Brain microvascular endothelial cell (primary cell): ENCODE measurements at places on chromosomes 5 and 9.

GRCh38 chr5:18311266-18311665, 677.0 kb downstream of the TAF11L14 start:
- no peak for DNase-seq

DNA sequence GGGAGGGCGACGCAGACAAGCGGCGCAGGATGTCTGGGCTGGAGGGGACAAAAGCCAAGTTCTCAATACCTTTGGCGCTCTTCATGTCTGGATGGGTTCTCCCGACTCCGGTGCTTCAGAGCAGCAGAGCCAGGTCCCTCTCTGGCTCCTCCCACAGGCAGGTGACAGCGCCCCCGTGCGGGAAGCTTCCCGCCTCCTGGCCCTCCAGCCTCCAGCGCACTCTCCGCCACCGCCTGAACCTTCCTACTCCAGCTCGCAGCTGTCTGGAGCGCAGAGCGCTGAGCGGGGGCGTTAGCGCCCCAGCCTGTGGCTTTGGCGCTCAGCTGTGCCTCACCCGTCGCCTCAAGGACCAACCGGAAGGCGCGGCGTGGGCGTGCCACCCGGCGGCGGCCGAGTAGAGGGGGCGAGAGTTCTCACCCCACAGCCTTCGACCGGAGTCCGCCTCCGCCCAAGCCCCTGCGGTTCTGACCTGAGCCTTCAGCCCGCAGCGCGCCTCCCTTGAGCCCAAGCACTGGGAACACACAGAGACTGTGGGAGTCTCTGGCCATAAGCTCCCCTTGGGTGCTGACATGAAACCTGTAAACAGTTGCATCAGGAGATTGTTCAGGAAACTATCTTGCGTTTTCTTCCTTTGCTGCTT, at the start of gene SLCO4C1:
SLCO4C1 (minus strand) TSS at position 107 of the 640 bp plus-strand sequence; CDS start at position 85, 22 bp downstream.
- DNase-seq = peak; percentile 12

DNA sequence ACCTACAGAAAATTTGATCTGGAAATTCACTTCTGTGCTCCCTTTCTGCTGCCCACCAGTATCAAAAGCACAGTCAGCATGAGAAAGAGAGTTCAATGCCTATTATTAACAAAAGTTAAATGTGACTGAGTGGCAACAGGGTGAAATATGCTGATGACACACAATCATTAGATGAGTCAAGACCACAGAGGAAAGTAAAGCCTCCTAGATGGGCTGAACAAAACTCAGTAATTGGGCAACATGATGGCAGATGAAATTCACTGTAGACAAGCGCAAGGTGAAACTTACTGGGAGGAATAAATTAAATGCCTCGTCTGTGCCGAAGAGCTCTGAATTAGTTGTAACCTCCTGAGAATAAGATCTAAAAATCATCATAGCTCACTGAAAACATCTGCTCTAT, 752.8 kb downstream of the IRX1 start:
- DNase-seq = no peak

DNA sequence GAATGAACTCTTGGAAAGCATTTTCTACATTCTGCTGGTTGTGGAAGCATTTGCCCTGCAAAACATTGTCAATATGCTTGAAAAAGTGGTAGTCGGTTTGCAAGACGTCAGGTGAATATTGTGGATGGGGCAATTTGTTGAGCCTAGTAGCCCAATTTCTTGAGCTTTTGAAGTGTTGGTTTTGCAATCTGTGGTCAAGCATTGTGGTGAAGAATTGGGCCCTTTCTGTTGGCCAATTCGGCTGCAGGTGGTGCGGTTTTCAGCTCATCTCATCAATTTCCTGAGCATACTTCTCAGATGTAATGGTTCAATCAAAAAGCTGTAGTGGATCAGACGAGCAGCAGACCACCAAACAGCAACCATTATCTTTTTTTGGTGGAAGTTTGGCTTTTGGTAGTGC, 426.8 kb upstream of the CDH9 start:
- DNase-seq = no peak

DNA sequence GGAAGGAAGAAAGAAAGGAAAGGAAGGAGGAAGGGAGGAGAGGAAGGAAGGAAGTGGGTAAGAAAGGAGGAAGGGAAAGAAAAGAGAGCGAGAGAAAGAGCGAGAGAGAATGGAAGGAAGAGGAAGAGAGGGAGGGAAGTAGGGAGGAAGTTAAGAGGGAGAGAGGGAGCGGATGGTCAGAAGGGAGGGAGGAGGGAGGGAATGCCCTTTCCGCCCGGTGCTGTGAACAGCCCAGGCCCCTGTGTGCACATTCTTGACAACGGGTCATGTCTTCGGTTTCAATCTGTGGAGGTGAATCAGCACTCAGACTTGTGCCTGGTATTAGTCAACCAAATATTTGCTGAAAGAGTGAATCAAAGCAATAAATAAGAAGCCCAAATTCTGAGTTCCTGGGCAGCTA, 39.2 kb downstream of the PRUNE2 start:
- DNase-seq = peak; percentile 83

DNA sequence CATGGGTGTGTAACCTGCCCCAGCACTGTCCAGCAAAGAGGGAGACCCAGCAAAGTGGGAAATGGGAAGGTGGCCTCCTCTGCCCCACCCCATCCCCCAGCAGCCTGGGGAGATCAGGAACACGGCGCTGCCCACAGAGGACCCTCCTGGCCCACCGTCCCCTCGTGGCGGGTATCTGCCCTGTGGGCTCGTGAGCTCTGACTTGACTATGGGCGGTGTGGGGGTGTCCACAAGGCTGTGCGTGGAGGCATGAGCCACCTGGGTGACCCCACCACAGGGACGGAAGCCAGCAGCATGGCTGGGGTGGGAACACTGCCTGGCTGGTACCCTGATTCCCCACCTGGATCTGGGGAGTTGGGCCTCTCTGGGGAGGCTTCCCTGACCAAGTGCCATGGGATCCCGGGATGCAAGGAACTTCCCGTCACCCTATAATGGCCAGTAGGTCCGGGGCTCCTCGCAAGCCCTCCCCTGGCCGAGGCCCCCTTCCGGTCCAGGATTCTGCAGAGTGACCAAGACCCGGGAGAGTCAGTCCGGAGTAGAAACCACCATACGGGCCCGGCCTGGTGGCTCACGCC, 29.3 kb upstream of the SLC6A19 start:
- no peak for DNase-seq

GRCh38 chr5:139454568-139455290, 7.8 kb downstream of the ECSCR start:
- DNase-seq = no peak

DNA sequence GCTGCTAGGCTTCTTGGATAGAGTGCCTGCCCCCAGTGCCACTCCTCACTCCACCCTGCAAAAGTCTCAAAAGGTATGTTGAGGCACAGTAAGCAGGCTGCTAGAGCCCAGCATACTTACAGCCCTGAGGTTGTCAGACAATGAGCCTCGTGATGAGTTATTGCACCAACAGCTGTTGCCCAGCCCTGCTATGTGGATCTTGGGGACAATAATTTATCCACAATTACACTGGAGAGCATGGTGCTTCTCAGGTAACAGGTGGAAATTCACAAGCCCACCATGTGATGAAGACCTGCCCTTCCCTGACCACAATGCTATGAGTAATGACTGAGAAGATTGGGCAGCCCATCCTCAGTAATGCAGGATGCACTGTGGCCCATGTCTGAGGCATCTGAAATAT, 36.5 kb downstream of the KCNIP1 start:
- DNase-seq = no peak

GRCh38 chr5:89534331-89534730, 651.3 kb upstream of the MEF2C start:
- DNase-seq = no peak

DNA sequence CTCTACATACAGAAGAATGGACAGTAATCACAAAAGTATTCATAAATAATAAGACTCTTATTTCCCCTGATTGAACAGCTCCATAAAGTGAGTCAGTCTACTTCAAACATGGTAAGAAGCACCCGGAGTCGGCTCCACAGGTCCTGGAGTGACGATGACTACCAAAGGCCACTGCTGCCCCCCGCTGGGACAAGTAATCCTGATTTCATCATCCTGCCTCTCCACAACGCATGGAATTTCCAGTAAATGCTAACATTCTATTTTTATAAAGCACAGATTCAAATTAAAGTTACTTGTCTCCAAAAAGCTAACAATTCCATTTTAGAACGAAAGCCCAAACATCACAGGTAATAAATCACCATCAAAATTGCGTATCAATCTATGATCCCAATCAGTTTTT, 16.2 kb downstream of the ATPSCKMT start:
- peak; percentile 98 for DNase-seq

- DNase-seq = no peak
These were observed 21.0 kb downstream of the STOM start for GRCh38 chr9:121349009-121349408.

DNA sequence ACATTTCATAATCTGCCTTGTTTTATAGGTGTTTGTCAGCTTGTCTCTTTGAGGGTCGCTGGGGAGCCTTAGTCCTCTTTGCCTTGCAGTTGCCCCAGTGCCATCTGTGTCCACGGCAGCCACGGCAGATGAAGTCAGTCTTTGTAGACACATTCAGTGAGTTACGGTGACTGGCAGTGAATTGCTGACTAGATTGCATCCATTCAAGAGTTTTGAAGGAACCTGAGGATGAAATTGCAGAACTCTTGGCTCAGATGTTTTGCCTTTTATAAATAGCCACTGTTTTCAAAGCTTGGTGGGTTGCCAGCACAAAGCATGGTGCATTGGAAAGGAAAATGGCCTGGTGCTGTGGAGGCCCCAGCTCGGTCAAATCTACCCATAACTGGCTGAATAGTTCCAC, 125.6 kb downstream of the TRIO start:
- no peak for DNase-seq

DNA sequence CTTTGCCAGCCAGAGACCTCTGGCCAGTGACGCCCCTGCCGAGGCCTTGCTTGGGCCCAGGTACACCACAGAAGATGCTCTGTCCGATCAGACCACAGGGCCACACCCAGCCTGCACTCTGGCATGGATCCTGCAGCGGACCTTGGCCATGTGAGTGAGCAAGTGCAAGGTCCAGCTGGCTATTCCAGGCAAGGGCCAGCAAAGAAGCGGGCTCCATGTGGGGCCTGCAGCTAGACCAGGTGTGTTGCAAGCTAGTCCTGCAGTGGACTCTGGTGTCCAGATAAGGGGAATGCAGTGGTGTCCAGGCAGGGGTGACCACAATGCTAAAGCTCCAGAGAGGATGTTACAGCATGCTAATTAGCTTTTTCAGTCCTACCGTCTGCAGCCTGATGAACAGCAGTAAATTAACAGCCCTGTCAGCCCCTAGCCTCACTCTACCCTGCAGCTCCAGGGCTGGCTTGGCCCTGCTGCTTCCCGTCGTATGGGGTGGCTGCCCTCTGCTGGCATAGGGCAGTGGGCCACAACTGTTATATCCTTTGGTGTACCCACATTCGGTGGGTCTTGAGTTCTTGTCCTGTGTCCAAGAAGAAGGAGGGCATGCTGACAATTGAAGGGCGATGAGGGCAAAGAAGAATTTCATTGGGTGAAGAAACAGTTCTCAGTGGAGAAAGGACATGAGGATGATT, 284.5 kb upstream of the POU5F2 start:
- no peak for DNase-seq

- DNase-seq = peak; percentile 98
These were observed 5.4 kb downstream of the MRPL36 start for GRCh38 chr5:1793966-1794900.

DNA sequence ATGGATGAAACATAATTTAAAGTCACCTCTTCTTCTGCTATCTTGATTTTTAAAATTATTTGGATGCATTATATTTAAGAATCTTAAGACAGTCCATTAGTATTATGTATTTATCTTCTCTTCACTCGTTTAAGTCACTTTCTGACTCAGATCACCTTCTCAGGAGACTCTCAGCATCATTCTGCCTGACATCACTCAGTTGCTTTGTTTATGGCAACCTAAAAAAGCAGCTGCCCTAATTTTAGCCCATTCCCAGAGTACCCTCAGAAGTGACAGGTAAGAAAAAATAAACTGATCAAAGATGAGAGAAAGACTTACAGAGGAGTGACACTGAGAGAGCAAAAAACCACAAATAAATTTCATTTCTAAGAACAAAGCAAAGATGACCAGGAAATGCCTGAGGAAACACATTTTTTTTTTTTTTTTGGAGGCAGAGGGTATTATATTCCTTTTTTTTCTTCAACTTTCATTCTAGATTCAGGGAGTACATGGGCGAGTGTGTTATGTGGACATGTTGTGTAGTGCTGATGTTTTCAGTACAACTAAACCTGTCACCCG, 140.5 kb downstream of the MUSK start:
- DNase-seq = no peak

- peak; percentile 55 for DNase-seq
These were observed 278.6 kb downstream of the SPOCK1 start for GRCh38 chr5:137220523-137220927.

DNA sequence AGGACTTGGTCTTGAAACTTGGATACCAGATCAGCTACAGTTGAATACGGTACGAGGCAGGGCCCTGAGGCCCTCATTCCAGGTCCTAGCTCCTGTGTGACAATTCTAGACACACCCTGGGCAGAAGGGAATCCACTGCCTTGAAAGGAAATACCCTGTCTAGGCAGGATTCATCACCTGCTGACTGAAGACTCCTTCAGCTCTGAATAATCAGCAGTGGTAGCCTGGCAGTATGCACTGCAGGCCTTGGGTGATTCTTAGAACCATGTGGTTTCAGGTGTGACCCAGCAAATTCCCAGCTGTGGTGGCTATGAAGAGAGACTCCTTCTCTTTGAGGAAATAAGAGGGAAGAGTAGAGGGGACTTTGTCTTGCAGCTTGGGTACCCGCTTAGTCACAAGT, 17.2 kb upstream of the EFNA5 start:
- no peak for DNase-seq

DNA sequence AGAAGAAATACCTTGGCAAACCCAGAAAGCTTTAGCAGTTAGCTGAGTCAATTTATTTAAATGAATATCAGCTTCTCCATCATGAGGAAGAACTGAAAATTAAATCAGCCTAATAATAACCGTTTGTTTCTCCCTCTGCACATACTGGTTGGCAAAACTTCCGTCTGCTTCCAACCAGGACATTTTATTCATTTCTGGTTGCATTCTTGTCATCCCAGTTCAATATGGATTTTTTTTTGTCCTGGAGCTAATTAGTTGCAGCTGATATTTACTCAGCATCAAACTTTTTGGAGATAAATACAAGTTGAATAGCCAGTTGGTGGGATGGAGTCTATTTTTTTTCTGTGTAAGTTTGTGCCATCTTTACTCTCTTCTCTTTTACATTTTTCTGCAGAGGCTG, 126.5 kb upstream of the GDNF start:
- DNase-seq = no peak

- no peak for DNase-seq
These were observed 80.2 kb upstream of the MIER3 start for GRCh38 chr5:57032151-57032551.

- no peak for DNase-seq
These were observed 845.3 kb upstream of the PTPRD start for GRCh38 chr9:11457825-11458790.

GRCh38 chr9:82202808-82203207, 214.2 kb downstream of the SPATA31D1 start:
- peak; percentile 56 for DNase-seq

GRCh38 chr5:14977058-14977685, 105.6 kb upstream of the ANKH start:
- DNase-seq = no peak
